ENCODE measurements at places on chromosomes 1 and 21.

DNA sequence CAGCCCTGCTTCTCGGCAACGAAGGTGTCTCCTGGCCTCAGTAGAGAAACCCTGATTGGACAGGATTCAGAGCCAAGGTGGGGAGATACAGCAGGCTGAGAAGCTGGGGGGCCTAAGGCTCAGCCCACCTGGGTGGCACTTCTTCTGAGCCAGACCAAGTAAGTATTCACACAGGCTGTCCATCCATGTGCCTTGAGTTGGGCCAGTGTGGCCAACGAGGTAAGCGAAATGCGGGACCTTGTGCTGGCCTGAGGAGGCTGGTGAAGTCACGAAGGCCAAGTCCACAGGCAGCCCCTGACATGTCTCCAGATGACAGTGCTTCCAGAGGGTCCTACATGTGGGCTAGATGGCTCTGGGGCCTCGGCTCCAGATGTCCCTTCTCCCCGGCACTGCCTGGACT, 91.4 kb downstream of the ITPKB start:
- no peak for DNase-seq

DNA sequence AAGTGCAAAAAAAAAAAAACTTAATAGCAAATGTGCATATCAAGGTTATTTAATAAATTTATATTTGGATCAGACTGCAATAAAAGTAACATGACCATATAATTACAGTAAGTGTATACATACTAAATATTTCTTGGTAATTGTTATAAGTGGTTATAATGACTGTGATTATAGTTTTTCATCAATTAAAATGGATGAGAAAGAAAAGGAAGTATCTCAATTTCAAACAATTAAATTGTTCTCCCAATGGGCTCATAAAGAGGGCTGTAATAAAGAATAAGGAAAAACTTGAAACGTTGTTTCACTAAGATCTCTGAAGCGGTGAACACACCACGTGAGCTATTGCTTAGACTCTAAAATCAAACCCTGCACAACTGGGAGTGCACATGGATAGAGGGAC, 104.1 kb downstream of the CDC42BPA start:
- no peak for DNase-seq

DNA sequence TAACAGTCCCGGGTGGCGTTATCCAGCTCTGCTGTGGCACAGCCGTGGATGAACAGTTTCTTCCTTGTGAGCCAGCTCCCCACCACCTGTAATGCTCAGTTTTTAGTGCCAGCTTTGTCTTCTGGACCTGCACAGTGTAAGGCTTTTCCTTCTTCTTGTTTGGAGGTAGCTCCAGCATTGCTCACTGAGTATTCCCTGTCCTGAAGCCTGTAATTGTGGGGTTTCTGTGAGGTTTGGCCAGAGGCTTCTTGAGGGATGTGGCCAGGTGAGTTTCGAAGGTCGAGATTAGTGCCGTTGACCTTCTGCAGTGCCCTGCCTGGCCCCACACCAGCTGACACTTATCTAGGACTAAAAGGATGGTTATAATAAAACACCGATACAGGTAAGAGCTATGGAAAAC, 75.0 kb downstream of the PBX1 start:
- no peak for DNase-seq

DNA sequence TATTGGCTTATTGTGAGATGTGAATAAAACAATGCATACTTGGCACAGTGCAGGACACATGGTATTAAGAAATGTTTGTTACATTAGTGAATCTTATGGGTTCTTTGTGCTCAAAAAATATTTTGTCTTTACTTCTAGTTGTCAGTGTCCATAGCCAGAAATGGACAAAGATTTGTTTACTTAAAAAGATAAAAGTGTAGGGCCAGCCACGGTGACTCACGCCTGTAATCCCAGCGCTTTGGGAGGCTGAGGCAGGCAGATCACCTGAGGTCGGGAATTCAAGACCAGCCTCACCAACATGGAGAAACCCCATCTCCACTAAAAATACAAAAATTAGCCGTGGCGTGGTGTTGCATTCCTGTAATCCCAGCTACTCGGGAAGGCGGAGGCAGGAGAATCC, 654.6 kb upstream of the NEGR1 start:
- no peak for DNase-seq

- no peak for DNase-seq
These were observed 65.6 kb upstream of the ARHGAP29 start for GRCh38 chr1:94303005-94303404.

DNA sequence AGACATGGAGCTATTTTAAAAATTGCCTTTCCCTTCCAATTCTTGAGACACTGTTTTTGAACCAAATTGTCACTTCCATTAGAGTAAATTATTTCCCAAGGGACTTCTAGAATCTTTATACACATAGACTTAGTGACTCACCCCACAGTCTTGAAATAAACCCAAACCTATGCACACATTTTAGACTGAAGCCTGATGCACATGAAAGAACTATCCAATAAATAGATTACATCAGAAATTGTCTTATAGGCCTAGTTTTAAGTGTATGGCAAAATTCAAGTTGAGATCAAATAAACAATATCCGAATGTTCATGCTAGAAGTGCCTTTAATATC, 32.2 kb upstream of the ZNF326 start:
- peak; percentile 71 for DNase-seq

GRCh38 chr1:153775458-153776327, 486 bp downstream of the SLC27A3 start:
- DNase-seq = peak; percentile 68

GRCh38 chr1:159999204-159999603, 32.6 kb downstream of the PIGM start:
- no peak for DNase-seq

DNA sequence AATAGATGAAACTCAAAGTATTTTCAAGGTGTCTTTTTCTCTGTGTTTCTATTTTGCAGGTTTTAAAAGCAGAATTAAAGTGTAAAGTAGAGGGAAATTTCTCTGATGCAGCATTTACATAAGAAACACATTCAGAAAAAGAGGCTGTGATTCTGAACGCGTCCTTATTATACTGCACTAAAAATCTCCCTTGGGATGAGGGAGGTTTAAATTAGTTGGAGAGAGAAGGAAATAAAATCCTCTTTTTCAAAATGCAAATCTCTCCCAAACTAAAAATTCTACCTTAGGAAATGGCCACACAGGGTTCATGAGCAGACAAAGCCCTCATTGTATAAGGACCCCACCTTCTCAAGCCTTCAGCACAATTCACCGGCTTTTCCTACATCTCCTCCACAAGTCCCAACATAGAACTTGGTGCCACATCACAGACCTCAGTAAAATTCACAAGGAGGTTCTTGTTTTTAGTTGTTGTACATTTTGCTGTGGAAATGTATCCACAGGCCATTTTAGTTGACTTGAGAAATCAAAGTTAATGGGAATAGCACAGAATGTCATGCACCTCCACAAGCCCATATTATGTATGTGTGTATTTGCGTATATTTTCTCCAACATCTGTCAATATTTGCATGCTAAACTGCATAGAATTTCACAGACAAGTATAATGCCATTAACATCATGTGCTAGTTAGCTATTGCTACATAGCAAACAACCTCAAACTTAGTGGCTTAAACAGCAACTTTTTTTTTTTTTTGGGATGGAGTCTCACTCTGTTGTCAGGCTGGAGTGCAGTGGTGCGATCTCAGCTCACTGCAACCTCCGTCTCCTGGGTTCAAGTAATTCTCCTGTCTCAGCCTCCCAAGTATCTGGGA, 59.8 kb downstream of the MAB21L3 start:
- no peak for DNase-seq

- no peak for DNase-seq
These were observed 6.1 kb upstream of the AGO3 start for GRCh38 chr1:35924838-35925237.

DNA sequence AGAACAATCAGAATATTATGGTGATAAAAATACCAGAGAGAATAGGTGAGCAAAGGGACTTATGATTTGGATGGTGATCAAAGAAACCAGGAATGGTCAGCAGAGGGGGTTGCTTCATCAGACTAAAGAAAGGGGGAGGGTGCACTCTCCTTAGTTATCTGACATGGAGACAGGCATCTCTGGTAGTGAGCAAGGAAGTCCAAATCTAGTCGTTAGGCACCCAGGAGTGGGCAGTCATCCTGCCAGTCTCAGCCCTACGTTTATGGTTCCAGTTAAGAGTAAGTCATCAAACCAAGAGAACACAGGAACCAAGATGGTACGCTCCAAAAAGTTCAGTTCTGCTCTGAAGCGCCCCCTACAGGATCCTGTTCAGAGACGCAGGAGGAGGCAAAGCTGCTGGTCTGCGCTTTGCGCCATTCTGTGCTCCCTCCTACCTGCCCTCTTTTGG, 28.6 kb downstream of the EBNA1BP2 start:
- DNase-seq = no peak

DNA sequence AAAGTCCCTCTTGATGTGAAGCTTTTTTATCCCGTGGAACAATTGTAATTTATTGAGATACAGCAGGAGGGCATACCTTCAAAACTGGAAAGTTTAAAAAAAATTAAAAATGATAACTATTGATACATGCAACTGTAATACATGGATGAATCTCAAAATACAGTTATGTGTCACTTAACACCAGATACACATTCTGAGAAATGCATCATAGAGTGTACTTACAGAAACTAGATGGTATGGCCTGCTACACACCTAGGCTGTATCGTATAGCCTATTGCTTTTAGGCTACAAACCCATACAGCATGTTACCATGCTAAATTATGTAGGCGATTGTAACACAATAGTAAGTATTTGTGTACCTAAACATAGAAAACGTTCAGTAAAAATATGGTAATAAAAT, 7.1 kb upstream of the AKNAD1 start:
- no peak for DNase-seq

GRCh38 chr1:201059401-201059800, 35.9 kb upstream of the KIF21B start:
- DNase-seq = no peak

GRCh38 chr1:213519098-213519497, 468.1 kb downstream of the RPS6KC1 start:
- DNase-seq = no peak

DNA sequence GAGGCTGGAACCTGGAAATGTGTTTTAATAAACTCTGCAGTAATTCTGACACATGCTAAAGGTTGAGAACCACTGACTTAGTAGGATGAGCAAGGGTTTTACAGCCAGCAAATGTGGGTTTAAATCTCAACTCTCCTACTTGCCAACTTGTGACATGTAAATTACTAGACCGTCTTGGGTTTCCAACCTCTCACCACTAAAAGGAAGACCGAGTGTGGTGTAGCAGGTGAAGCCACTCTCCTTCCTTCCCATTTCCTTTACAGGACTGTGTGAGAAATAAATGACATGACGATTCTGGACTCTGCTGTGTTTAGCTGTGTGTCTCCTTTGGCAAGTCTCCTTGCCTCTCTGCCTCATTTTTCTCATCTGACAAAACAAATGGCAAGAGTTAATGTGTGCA, 49.5 kb upstream of the DNAJC6 start:
- DNase-seq = no peak

DNA sequence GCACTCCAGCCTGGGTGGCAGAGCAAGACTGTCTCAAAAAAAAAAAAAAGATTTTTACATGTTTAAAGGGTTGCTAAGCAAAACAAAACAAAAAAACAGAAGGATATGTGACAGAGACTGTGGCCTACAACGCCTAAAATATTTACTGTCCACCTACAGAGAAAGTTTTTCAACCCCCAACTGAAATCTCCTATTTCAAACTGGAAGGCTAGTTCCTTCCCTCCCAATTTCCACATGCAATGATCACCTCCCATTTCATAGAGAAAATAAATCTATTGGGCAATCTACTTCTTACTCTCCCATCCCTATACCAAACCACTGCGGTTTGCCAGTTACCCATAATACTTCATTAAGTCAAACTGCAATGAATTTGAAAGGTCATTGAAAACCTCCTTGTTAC, 74.2 kb downstream of the ST3GAL3 start:
- DNase-seq = peak; percentile 78

DNA sequence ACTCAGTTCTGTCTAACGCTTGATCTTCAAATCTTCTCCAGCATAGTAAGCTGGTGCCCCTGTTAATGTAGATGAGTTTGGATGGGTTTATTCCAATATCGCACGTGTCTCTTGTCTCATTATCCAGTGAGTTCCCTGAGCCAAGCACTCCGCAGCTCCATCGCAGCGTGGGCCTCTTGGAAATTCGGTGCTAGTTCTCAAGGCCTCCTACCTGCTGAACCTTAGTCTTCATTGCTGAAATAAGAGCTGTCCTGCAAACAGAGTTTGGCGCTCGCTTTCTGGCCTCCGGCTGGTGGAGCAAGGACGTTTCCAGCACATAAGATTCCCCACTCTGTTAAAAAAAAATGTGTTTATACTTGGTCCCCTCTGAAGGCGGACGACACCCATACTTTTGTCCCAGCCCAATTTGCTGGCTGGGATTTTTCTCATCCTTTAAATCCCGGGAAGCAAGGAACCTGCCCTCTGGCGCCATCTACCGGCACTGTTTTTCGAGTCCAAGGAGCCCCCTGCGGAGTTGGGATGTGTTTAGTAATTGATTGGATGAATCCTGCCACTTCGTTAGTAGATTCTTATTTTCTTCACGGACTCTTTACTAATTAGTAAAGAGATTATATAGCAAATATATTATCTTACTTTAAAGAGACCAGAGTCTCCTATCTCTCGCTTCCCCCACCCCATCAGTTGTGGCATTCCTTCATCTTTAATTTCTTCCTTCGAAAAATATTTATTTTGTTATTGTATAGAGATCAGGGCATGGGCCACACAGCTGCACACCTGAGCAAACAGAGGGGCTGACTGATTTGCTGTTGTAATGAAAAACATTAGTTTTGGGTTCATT, 14.7 kb downstream of the JUN start:
- DNase-seq = peak; percentile 66

DNA sequence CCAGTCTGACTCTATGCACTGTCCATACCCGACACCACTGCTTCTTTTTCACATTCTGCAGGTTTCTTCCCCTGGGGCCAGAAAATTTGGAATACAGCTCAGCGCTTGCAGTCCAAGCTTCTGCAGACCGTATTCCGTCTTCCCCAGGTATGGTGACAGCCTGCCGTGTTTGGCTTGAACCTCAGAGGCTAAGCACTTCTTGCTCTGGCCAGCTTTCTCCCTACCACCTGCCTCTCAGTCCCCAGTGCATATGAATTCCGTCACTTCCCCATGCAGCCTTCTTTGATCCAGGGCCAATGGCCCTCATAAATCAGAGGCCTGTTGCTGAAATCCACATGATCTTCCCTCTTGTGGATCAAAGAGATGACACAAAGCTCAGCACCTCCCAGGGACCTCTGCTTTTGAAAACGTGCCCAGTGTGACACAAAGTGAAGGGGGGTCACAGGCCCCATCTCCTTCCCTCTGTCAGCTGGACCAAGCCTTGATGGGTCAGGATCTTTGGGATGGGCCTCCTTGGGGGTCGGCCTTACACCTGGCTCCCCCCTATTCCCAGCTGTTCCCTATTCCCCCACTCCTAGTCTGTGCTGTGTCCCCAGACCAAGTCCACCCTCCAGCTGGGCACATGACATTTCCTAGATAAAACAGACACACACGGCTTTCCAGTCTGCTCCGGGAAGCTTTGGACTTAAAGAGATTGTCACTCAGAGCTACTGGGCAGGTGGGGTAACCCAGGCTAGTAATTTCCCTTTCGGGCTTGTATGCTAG, 66.6 kb downstream of the HMGB4 start:
- no peak for DNase-seq

Measured in mesenchymal stem cell (in vitro differentiated cells and primary cell).